Osteoblast (primary cell): ENCODE measurements at places on chromosomes 1 and 21. TPM values are rescaled to one million over a fixed set of nuclear protein-coding genes. Genes with fewer than 3 reads are reported as not detected.

Gene C1orf94
- not detected in 2 replicates for total RNA-seq

Gene NBPF4
- total RNA-seq: under 0.01 TPM in 1 of 2 replicates, not detected in the other

Gene UBE2U
- total RNA-seq: not detected in 2 replicates

Gene CRYAA
- not detected in 2 replicates for total RNA-seq

Gene KLHDC9
- 1.4 and 1.5 TPM in 2 replicates for total RNA-seq

Gene FCRL5
- under 0.01 TPM in 1 of 2 replicates, not detected in the other for total RNA-seq

Gene TRIM58
- 0.29 and 0.36 TPM in 2 replicates for total RNA-seq

Gene IL10
- total RNA-seq: not detected in 2 replicates

Gene GUCA2A
- total RNA-seq: not detected in 2 replicates

Gene RNASEL
- total RNA-seq: 7.2 and 9.1 TPM in 2 replicates

Gene OR10J1
- not detected in 2 replicates for total RNA-seq

Gene CLDN17
- not detected in 2 replicates for total RNA-seq

Gene NUP210L
- under 0.01 TPM in 2 replicates for total RNA-seq

Gene PRKAA2
- total RNA-seq: 0.88 and 1.1 TPM in 2 replicates

Gene FNDC10
- 2.1 and 2.5 TPM in 2 replicates for total RNA-seq

Gene CD5L
- not detected in 2 replicates for total RNA-seq

Gene KRTAP20-3
- total RNA-seq: not detected in 2 replicates

Gene FAM163A
- not detected in 2 replicates for total RNA-seq

Gene SPRR3
- not detected in 2 replicates for total RNA-seq

Gene SLC2A5
- total RNA-seq: 11.2 and 22.4 TPM in 2 replicates

Gene LDLRAD2
- total RNA-seq: not detected in 2 replicates

Gene OR2L8
- total RNA-seq: not detected in 2 replicates

Gene SYPL2
- total RNA-seq: 0.88 and 1.8 TPM in 2 replicates

Gene ANGPTL7
- total RNA-seq: under 0.01 TPM in 1 of 2 replicates, not detected in the other

Gene S1PR1
- total RNA-seq: 25.7 and 27.1 TPM in 2 replicates

Gene MAEL
- total RNA-seq: not detected in 2 replicates

Gene SLC25A34
- total RNA-seq: 1.4 and 1.5 TPM in 2 replicates

Gene NEXN
- total RNA-seq: 6.9 and 7.7 TPM in 2 replicates

Gene TAS1R3
- total RNA-seq: under 0.01 TPM in 2 replicates

Gene GLIS1
- total RNA-seq: 2.4 and 2.9 TPM in 2 replicates

Gene DCST1
- not detected in 2 replicates for total RNA-seq

Gene CTSS
- 10.9 and 16.3 TPM in 2 replicates for total RNA-seq

Gene GABRD
- not detected in 2 replicates for total RNA-seq

Gene TNFSF4
- total RNA-seq: 0.59 and 1.1 TPM in 2 replicates

Gene LCE1B
- not detected in 2 replicates for total RNA-seq

Gene GJA8
- not detected in 2 replicates for total RNA-seq

Gene FAM151A
- total RNA-seq: not detected in 2 replicates

Gene PACC1
- 6.5 and 7.1 TPM in 2 replicates for total RNA-seq

Gene KRTAP19-2
- not detected in 2 replicates for total RNA-seq

Gene SAMSN1
- under 0.01 TPM in 1 of 2 replicates, not detected in the other for total RNA-seq

Gene RHOU
- under 0.01 and 0.72 TPM in 2 replicates for total RNA-seq

Gene LY9
- total RNA-seq: not detected in 2 replicates

Gene KRTAP13-3
- not detected in 2 replicates for total RNA-seq

Gene SYT14
- 0.29 and 0.36 TPM in 2 replicates for total RNA-seq

Gene WNT2B
- total RNA-seq: 1.5 and 2.2 TPM in 2 replicates

Gene CLCA1
- not detected in 2 replicates for total RNA-seq

Gene ACTA1
- not detected in 2 replicates for total RNA-seq

Gene TLR5
- under 0.01 and 0.88 TPM in 2 replicates for total RNA-seq

Gene SORT1
- total RNA-seq: 45.1 and 48.5 TPM in 2 replicates

Gene RCC1
- 32.1 and 35.1 TPM in 2 replicates for total RNA-seq

Gene MPZ
- total RNA-seq: 0.88 and 2.2 TPM in 2 replicates

Gene LENEP
- 0.88 TPM in 1 of 2 replicates, not detected in the other for total RNA-seq

Gene TP73
- not detected in 2 replicates for total RNA-seq

Gene TNNI3K
- total RNA-seq: 0.59 and 0.72 TPM in 2 replicates

Gene ESPN
- total RNA-seq: not detected in 2 replicates
